ENCODE measurements at places on chromosomes 7 and 10. TPM values are rescaled to one million over a fixed set of nuclear protein-coding genes. Genes with fewer than 3 reads are reported as not detected.

DNA sequence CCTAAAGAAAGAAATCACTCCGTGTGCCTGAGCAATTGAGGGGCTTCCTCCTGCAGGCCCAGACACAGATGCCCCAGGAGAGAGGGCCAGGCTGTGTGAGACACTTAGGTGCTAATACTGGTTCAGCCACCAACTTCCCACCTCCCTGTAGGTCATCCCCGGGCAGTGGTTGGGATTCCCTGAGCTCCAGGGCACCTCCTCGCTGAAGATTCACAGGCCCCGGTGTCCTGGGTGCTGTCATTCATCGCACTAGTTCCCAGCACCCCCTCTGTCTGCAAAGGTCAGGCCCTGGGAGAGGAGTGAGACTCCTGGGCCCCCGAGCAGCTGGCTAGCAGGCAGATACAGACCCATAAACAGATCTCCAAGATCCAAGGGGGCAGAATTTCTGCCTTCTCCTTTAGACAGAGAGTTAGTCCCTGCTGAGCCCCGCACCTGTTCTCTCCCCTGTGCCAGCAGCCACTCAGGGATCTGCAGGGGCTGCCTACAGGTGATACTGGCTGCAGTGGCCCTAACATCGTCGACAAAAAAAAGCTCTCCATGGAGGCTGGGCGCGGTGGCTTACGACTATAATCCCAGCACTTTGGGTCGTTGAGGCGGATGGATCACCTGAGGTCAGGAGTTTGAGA, 38.2 kb upstream of the GTF2I start:
- no peak for DNase-seq

Gene ZNF425
- 3.1 TPM for total RNA-seq

- DNase-seq: peak; percentile 37
Measured at GRCh38 chr10:29482591-29483431, 152.0 kb downstream of the SVIL start.

Gene LEP
- not detected for total RNA-seq

GRCh38 chr10:85600744-85601081, 765.9 kb downstream of the GRID1 start:
- DNase-seq: no peak

DNA sequence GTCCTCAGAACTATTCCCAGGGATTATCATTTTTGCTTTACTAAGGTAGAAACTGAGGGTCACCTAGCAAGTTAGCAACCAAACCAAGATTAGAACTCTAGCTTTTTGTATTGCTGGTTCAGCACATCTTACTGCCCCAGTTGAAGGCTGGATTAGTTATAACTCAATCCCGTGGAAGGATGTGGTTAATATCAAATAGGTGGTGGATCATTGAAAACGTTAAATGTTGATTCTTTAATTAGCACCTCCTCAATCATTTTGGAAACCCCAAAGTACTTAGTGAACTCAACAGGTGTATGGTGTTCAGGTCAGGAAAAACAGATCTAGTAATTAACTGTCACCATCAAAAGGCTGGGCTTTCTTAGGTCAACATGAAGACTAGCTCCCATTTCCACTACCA, 152.4 kb downstream of the ARID5B start:
- DNase-seq: no peak

- DNase-seq: peak; percentile 50
Measured at GRCh38 chr7:33186192-33186591, 56.8 kb downstream of the BBS9 start.

DNA sequence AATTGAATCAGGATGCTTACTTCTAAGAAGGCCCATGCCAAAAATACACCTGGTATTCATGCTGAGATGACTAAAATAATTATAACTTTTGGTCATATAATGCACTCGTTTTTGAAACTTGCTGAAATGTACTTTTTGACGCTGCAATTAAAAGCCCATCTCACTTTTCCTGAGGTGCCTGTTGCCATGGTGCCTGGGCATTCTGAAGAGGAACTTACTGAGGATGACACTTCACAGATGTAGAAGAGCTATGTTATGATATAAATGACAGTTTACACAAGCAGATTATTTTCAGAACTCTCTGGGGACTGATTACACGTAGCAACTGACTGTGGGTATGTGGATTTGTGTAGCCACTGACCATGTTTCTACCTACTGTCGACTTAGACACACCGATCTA, 182.4 kb downstream of the TPK1 start:
- DNase-seq: no peak

DNA sequence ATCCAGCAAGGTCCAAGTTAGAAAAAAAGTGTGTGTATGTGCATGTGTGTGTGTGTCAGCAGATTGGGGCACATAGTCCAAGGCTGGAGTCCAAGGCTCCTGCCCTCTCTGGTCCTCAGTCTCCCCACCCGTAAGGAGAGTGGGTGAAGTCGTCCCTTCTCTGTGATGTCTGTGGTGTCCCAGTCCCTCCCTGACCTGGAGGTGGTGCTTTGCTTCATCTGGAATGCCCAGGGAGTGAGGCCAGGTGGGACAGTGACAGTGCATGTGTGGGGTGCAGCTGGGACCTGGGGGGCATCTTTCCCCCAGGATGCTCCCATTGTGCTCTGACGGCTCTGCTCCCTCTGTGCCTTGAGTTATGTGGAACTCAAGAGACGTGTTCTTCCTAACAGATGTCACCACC, 18.0 kb downstream of the AQP1 start:
- no peak for DNase-seq

DNA sequence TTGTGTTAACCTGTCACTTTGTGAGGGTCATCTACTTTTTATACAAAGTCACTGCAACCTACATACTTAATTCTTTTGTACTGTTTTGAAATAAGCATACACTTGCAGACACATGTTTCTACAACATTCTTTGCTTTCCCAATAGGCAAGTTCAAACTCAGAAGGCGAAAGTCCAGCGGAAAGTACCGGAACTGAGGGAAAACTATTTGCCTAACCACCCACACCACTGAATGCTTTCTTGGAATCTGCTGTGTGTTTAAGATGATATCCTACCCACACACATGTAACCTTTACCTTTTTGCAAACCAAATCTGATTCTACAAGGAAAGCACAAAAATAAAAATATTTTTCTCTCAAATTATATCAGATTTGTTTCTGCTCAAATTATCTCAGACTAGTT, 139.4 kb upstream of the AGR3 start:
- no peak for DNase-seq

DNA sequence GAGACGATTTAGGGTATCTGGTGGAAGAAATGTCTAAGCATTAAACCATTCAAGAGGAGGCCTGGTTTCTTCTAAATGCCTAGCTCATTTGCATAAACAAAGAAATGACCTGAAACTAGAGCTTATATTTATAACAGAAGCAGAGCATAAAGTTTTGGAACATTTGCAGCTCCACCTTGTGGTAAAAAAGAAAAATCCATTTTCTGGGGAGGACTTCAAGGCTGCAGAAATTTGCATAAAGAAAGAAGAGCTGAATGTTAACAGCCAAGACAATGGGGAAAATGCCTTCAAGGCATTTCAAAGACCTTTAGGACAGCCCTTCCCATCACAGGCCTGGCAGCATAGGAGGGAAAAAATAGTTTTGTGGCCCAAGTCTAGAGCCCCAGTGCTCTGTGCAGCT, 362.0 kb downstream of the ZNF248 start:
- DNase-seq: peak; percentile 1

- DNase-seq: peak; percentile 79
Measured at GRCh38 chr7:23277359-23277989, 21.7 kb upstream of the MALSU1 start.

Gene CLCN1
- total RNA-seq: not detected

DNA sequence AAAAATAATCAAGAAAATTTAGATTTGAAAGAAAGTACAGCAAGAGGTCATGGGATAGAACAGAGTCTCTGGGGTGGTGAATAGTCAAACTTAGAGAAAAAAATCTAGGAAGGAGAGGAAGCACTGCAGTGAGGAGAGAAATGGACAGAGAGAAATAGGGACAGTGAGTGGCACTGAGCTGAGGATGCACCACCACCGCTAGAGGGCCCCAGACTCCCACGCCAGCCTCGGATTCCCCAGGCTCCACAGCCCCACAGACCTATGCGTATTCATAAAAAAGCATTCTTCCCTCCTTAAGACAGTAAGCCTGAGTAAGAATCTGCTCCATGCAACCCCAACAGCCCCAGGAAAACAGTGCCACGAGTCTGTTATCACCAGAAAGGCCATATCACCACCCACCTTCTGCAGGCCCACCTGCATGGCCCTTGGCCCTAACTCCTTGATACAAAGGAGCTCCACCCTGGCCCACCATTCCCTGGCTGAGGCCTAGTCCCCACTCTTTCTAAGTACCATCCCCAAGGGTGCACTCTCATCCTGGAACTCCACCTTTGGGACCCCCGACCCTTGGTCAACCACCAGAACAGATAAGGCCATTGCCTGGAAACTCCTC, 91.0 kb downstream of the ALOX5 start:
- peak; percentile 61 for DNase-seq

GRCh38 chr10:15898046-15898445, 37.7 kb upstream of the MINDY3 start:
- peak; percentile 3 for DNase-seq

GRCh38 chr7:46930366-46930765, 651.5 kb downstream of the TNS3 start:
- peak; percentile 97 for DNase-seq

DNA sequence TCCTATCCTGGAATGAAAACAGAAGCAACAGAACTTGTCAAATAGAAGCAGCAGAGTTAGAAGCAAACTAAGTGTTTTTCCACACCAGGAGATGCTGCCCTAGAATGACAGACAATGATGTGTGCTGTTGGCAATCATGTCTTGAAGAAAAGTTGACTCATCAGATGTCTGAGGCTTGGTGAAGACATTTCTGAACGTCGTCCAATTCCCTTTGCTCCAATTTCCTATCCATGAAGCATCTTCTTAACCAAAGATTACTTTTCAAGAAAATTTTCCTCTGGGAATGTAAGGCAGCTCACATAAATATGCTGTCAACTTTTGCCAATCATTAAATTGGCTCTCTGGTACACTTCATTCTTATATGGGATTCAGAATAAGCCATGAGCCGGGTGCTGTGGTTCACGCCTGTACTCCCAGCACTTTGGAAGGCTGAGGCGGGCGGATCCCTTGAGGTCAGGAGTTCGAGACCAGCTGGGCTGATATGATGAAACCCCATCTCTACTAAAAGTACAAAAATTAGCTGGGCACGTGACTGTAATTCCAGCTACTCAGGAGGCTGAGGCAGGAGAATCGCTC, 34.6 kb downstream of the MALSU1 start:
- DNase-seq: peak; percentile 96

Gene NYAP1
- total RNA-seq: not detected

GRCh38 chr10:101114646-101115045, 16.5 kb upstream of the TLX1 start:
- no peak for DNase-seq

GRCh38 chr10:117134306-117135025, 3.6 kb downstream of the VAX1 start:
- DNase-seq: no peak

DNA sequence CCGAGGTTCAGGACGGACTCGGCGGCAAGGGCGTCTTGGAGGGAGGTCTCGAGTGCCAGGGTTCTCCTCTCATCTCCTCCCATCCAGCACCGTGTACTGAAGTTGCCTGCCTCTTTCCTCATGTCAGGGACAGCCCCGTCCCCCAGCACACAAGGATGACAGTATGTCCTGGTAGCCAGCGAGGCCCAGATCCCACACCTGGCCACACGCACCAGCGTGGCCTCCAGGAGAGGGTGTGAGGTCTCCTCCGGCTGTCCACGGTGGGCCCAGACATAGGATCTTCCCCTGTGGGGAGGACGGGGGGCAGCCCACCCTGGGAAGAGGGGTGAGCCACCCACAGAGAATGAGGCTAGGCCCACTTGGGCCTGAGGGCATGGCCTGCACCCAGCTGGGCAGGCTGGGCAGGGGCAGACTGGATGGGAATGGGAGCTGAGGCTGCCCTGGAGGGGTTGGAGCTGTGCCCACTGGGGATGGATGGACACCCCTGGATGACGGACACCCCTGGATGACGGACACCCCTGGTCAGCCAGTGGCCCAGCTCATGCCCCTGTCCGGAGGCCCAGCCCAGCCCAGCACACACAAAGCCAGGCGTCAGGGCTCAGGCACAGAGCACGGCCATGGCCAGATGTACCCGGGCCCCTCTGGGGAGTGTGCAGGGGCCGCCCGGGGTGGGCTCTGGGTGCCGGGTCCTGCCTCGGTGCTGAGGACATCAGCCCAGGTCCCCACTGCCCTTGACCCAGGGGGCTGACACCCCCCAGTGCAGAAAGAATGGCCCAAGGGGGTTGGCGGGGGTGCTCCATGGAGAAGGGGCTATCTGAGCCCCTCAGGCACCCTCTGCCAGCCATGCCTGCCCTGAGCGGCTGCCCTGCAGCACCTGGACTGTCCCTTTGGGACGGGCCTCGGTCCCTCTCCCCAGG, 30.9 kb upstream of the CFAP46 start:
- DNase-seq: no peak

DNA sequence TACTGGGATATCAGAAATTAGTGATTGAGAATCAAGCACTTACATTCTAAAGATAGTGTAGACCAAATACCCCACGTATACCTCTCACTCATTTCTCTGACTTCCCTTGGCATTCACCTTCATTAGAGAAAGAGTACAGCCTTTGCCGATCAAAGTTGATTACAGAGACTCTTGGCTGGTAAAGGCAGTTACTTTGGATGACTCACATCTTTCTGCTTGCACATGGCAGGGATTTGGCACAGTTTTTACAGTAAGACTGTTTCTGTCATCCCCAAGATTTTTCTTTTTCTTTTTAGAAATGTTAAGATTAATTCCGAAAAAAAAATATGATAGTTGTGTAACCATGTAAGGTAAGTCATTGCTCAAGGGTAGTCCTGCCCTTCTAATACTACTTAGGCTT, 143.0 kb downstream of the TSPAN12 start:
- no peak for DNase-seq

DNA sequence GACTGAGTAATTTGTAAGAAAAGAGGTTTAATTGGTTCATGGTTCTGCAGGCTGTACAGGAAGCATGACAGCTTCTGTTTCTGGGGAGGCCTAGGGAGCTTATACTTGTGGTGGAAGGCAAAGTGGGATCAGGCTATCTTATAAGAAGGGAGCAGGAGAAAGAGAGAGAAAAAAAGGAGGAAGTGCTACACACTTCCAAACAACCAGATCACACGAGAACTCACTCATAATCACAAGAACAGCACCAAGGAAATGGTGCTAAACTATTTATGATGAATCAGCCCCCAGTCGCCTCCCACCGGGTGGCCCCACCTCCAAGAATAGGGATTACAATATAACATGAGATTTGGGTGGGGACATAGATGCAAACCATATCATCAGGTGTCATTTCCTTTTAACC, 89.1 kb upstream of the KCNMA1 start:
- DNase-seq: no peak

DNA sequence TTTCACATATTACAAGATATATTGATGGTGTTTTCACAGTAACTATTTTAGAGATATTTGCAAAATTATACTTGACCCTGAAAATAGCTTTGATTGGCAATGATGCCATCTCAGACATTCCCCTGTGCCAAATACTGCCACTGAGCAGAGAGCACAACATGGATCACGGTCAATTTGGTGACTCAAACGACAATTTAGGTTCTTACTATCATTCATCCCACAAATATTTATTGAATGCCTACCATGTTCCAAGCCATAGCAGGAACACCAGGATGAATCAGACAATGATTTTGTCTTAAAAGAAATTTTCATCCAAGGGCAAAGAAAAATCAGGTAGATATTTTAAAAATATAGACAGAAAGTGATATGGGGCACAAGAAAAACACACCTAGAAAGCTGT, 153.2 kb upstream of the ADO start:
- DNase-seq: peak; percentile 80

GRCh38 chr7:157645539-157645938, 308.7 kb downstream of the DNAJB6 start:
- DNase-seq: no peak

- DNase-seq: no peak
Measured at GRCh38 chr10:123464430-123465323, 201.5 kb upstream of the GPR26 start.

GRCh38 chr7:99386584-99387238, 12.2 kb downstream of the ARPC1B start:
- peak; percentile 60 for DNase-seq

Measured in M059J (cell line).